ENCODE measurements at places on chromosomes 3 and 15.
A peak's percentile ranks its signal among the peaks of the same experiment; 100 is the strongest.

GRCh38 chr3:46824211-46824970 is 38.9 kb downstream of the MYL3 start:
- no peak for DNase-seq

GRCh38 chr3:11010426-11011165 is 18.0 kb downstream of the SLC6A1 start:
- no peak for DNase-seq

GRCh38 chr3:48847053-48847503 is 596 bp downstream of the PRKAR2A start:
- peak; percentile 56 for DNase-seq

DNA sequence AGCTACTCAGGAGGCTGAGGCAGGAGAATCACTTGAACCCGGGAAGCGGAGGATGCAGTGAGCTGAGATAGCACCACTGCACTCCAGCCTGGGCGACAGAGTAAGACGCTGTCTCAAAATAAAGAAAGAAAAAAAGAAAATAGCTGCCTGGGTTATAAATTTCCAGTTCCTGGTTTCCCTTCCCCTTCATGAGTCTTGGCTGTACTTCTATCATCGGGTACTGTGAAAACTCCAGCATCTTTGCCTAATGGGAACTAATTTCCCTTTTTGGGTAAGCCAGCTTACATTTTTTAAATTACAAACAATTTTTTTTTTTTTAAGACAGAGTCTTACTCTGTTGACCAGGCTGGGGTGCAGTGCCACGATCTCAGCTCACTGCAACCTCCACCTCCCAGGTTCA is 15.0 kb downstream of the DENND4A start:
- DNase-seq = no peak

DNA sequence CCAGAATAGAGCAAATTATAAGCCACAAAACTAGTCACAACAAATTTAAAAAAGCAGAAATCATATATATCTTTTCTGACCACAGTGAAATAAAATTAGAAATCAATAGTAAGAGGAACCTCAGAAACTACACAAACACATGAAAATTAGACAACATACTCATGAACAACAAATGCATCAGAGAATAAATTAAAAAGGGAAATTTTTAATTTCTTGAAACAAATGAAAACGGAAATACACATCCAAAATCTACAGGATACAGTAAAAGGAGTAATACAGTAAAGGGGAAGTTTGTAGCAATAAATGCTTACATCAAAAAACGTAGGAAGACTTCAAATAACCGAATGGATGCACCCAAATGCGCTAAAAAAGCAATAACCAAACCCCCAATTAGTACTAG is 19.2 kb downstream of the NME9 start:
- no peak for DNase-seq

DNA sequence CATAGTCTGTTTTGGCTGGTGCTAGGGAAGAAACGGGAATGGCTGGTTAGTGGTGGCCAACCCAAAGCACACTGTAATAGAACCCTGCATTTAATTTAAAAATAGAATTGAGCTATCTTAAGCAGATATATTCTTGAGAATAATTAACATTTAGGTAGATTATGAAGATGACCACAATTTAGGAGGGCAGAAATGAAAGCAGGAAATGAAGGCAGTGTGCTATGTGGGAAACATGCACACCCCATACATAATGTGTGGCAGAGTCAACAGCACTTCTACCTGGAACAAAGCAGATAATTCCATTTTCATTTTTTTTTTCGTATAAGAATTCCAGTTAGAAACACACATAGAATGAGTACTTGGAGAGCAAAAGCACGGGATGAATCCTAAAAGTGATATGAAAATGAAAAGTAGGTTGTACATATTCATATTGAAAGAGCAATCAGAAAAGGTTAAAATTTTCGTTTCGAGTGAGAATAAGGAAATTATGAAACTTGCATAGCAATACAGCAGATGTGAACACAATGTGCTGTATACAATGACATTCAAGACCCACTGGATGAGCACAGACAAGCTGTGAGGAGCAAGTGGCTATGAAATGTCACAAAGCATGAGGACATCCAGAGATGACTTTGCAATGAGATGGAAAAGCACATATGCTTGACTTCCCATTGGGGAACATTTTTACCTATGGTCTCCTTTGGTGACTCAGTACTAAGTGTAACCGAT is 102.6 kb downstream of the TFG start:
- DNase-seq = no peak

DNA sequence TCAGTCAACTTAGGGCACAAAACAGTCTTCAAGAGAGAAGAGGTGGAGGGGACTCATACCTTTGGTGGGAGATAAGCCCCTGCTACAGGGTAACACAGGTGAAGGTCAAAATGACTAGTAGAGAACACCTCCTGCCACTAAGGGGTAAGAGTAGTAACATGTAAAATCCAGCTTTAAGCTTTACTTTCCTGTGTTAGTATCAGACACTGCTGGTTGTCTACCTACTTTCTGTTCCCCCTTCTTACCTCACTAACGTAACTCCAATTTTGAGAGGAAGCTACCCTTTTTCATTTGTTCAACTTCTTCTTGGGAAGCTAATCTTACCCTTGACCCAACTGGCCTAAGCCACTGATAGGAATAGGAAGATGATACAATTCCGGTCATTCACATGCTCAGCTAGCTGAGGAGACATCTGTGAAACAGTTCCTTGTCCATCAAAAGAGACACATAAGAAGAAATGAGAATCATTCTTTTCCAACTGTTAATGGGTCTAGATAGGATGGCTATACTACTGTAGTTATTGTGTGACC is 826.8 kb upstream of the CFAP20DC start:
- DNase-seq = no peak

- peak; percentile 46 for DNase-seq
Measured at GRCh38 chr3:177358977-177359592, 161.8 kb upstream of the TBL1XR1 start.

GRCh38 chr15:57390583-57390982 is 14.3 kb downstream of the CGNL1 start:
- DNase-seq = no peak

Data from CD4-positive, alpha-beta T cell treated with Interleukin-12 subunit alpha and Interleukin-12 subunit beta, for 1 hour (primary cell).